Stimulated activated naive CD8-positive, alpha-beta T cell treated with anti-CD3 and anti-CD28 coated beads, Interleukin-15, Interleukin-2, amounts not matched to agents 100 U/mL and 50 U/mL, for 24 hours (primary cell): ENCODE measurements at places on chromosomes 2 and 18.

- no peak for DNase-seq
These were observed 27.5 kb downstream of the MAP2 start for GRCh38 chr2:209451209-209451834.

DNA sequence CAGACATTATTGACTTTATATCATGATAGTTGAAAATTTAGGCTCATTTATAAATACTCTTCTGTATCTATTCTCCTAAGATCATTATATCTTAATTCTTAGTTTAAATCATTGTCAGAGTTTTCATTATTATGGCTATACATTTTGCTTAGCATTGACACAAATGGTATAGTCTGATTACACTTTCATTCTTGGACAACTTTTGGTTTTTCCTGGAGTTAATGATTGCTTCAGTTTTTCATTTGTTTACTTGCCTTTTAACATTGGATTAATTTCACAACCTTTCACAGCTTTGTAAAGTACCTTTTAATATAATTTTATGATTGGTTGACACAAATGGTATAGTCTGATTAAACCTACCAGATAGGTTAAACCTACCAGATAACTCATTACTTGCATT, 298.2 kb downstream of the DYSF start:
- DNase-seq, result no peak

DNA sequence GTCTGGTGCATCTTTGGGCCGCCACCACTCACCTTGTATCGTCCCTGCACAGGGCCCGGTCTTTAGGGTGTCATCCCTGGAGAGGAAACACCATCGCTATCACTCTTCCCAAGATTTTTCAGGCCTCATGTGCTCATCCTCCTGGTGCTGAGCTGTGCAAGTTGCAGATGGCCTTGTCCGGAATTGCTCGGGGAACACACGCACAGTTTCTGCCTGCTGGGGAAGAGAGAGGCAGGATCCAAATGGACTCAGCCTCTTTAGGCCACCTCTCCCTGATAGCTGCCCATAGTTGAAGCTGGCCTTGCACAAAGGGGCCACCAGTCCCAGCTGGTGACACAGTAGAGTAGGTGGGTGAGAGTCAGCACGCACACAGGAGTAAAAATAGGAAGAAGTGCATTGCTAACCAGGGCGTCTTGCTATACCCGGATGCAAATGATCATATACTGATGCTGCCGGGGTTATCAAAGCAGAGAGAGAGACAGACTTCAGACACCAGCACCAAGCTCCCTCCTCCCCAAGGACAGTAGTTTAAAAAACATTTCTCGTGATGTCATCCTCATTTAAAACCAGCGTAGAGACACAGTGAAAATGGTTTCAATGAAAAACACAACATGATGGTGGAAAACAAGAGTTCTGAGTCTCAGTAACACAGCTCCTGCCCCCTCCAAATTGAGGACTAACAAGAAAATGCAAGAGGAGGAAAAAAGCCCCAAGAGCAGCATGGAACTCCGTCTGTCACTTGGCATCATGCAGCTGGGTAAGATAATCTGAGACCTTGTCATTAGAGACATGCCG, 147.5 kb upstream of the NCK2 start:
- no peak for DNase-seq

DNA sequence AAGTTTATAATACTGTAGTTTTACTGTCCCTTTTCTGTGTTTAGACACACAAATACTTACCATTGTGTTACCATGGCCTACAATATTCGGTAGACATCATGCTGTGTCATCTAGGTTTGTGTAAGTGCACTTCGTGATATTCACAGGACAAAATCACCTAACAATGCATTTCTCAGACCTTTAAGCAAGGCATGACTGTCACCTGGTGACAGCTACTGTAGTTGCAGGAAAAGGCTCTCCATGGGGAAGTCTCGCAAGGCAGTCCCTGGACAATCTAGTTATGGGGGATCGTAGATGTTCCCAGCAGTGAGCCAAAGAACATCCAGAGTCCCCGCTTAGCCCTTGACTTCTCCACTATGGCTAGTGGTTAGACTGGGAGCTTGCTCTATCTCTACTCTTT, 73.1 kb downstream of the EIF2AK3 start:
- DNase-seq, result no peak

GRCh38 chr18:70398076-70398475, 109.2 kb downstream of the SOCS6 start:
- no peak for DNase-seq

DNA sequence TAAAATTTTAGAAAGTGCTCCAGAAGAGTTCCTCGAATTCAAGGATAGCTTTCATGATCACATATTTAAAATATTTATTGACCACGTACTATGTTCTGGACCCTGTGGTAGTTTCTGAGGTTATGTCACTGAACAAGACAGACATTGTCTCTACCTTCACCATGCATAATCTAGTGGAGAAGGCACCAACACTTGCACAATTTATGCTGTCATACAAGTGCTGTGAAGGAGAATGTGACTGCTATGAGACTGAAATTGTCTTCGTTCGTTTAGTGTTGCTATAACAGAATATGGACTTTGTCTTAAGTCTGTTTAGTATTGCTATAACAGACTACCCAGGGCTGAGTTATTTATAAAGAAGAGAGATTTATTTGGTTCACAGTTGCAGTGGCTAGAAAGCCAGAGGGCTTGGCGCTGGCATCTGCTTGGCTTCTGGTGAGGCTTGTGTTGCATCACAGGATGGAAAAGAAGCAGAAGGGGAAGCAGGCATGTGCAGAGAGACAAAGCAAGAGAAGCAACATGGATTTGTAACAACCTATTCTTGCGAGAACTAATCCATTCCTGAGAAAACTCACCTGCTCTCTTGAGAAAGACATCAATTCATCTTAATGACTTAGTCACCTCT, 50.0 kb upstream of the RFX8 start:
- no peak for DNase-seq

- no peak for DNase-seq
These were observed 138.6 kb downstream of the BCL2 start for GRCh38 chr18:63180971-63181376.

DNA sequence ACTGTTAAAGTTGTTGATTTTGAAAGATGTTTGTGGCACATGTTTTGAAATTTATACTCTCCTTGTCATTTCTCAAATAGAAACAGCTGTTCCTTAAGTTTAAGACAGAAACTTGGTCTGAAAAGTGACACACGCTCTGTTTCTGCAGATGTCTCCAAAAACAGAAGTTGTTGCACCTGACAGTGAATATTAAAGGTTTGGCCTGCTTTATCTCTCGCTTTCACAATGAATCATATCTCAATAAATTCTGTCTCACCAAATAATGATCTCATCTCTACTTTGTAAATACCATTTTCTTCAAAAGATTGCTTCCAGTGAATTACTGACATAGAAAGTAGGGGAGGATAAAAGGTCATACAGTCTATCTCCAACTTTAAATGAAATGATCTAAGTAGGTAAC, 294.9 kb upstream of the SYT4 start:
- no peak for DNase-seq

GRCh38 chr2:190418727-190419126, 10.6 kb downstream of the MFSD6 start:
- no peak for DNase-seq

DNA sequence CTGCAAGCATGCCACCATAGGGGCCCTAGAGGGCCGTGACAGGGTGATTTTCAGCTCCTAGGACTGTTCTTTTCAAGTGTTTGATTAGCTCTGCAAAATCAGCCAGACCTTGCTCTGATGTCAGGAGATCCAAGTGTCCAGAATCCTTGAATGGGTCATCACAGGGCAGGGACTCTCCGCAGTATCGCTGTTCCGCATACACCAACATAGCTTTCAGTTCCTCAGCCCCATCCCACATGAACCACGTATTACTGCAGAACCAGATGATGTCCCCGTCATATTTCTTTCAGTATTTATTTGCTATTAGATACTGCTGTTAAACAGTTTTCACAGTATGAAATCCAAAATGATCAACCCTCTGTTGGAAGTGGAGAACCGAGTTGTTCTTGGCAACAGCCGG, 46.6 kb upstream of the RFX8 start:
- DNase-seq, result no peak

DNA sequence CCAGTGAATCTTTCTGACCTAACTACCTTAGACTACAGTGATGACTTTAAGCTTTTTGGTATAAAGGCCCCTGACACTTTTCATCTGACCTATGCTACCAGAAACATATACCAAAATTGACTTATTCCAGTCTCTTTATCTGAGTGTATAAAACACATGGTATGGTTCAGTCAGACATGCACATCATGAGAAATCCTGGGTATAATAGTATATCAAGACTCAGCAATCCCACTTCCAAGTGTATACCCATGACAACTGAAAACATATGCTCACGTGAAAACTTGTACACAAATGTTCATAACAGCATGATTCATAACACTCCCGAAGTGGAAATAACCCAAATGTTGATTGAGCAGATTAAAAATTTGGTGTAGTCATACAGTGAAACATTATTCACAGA, 70.0 kb upstream of the RPRM start:
- DNase-seq, result no peak

GRCh38 chr18:12604445-12605007, 53.4 kb downstream of the SPIRE1 start:
- DNase-seq, result no peak

DNA sequence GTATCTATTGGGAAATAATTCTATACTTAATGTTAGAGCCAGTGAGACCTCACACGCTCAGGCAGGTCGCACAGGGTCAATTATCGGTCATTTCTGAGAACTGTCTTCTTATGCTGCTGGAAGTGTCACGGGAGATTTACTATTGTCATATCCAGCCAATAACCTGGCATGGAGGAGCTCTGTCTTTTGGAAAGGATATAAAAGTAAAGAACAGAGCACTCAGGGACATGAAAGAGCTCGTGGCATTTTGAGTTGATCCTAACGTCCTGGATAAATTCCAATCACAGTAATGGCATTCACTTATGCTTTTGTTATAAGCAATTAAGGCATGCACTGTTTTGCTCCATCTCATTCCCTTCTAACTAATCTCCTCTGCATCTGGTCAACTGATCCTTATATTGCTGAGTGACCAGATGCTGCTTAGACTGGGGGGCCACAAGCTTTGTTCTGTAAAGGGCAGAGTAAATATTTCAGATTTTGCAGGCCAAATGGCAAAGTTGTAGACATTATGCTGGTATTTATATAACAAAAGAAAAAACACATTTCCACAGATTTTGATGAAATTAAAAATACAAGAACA, 453.5 kb upstream of the SMIM21 start:
- DNase-seq, result no peak

DNA sequence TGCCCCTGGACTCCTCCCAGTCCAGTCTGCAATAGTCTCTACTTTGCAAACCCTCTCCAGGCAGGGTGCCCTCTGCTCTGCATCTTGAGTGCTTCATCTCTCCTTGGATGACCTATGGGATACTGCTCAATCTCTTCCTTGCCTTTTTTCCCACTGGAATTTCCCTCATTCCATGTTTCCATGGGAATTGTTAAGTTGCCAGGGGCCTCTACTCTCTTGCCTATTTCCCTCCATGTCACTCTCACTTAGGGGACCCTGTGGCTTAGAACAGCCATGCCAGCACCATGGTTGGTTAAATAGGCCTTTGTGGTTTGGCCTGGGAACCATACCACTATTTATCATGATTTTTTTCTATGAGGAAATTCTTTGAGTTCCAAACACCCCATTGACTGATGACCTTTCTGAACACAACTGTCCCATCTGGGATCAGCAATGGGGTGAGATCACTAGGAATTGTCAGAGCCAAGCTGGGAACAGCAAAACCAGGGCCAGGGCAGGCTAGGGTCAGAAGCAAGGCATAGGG, 91.4 kb upstream of the RBMS1 start:
- no peak for DNase-seq

GRCh38 chr2:60989259-60989658, 28.3 kb upstream of the PEX13 start:
- no peak for DNase-seq

- DNase-seq, result peak; percentile 1
These were observed 32.7 kb upstream of the GPC1 start for GRCh38 chr2:240402566-240403272.
